Pancreas (tissue), 10 donors: ENCODE measurements at places on chromosomes 1 and 21. TPM values are rescaled to one million over a fixed set of nuclear protein-coding genes. Genes with fewer than 3 reads are reported as not detected.

The FAM163A gene
- polyA plus RNA-seq, result 0.28 TPM

GRCh38 chr1:167412920-167413319 lies 105.4 kb downstream of the CD247 start:
- H3K27ac ChIP-seq, result no peak overlapping the region
- no peak for DNase-seq
- H3K4me1 ChIP-seq, result peaks cover 14% of the 10 kb centered on the region
- H3K27me3 ChIP-seq, result no peaks in the 10 kb centered on the region

The BMP8A gene
- polyA plus RNA-seq, result 0.38 TPM

The RPF1 gene
- 10.1 TPM for polyA plus RNA-seq

GRCh38 chr1:205914155-205914507 lies 29.1 kb downstream of the SLC26A9 start:
- no peaks in the 10 kb centered on the region for H3K27me3 ChIP-seq
- H3K4me1 ChIP-seq, result peaks cover 36% of the 10 kb centered on the region
- H3K4me3 ChIP-seq, result no peak overlapping the region
- no peak overlapping the region for H3K27ac ChIP-seq
- no peak for DNase-seq
- H3K36me3 ChIP-seq, result no peaks in the 10 kb centered on the region

DNA sequence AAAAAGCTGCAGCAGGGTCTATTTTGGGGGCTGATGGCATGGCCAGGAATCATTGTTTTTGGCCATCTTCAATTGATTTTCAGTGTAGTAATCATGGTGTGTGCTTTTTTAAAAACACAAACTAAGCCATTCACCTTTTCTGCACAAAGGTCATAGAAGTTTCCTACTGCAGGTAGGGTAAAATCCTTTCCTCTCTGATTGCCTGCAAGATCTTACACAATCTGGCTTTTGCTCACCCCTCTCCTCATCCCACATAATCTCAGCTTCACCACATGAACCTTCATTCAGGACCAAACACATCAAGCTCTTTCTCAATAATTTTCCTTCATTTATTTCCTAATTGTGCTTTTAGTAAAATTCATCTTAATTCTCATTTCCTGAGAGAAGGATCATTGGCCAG lies 38.3 kb upstream of the GBP5 start:
- no peaks in the 10 kb centered on the region for H3K4me1 ChIP-seq
- H3K4me3 ChIP-seq, result no peak overlapping the region
- H3K27ac ChIP-seq, result no peak overlapping the region

GRCh38 chr1:182650678-182651338 lies 33.6 kb downstream of the RGS8 start:
- no peaks in the 10 kb centered on the region for H3K27me3 ChIP-seq
- DNase-seq, result no peak
- no peaks in the 10 kb centered on the region for H3K36me3 ChIP-seq
- H3K4me1 ChIP-seq, result no peaks in the 10 kb centered on the region
- no peak overlapping the region for H3K27ac ChIP-seq

The AHCYL1 gene
- 29.8 TPM for polyA plus RNA-seq

The MAP10 gene
- polyA plus RNA-seq, result 0.99 TPM

The ELAPOR1 gene
- polyA plus RNA-seq, result 82.8 TPM

DNA sequence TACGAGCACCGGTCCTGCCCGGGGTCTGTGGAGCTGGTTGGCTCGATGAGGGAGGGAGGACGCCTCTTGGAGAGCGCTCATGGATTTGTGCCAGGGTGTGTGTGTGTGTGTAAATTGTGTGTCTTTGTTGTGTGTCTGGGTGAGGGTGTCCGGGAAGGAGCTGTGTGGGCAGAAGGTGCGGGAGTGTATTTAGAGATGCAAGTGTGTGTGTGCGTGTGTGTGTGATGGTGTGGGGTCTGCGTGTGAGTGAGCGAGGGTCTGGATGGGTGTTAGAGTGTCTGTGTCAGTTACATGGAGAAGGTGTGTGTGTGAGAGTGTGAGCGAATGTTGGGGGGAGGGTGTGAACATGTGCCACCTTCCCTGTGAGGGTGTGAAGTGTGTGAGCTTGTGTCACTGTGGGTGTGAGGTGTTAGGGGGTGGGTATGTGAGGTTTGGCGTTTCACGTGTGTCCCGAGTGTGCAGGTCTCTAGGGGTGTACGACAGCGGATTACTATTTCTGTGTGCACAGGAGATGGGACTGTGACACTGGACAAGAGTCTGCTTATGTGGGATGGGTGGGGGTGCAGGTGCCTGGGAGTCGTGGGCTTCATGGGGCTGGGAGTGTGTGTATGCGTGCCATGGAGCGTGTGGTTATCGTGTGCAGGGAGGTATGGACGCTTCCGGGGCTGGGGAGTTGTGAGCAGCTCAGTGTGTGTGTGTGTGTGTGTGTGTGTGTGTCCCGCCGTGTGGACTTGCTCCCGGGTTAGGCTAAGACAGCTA lies 880 bp downstream of the IGSF21 start:
- DNase-seq, result no peak
- no peaks in the 10 kb centered on the region for H3K36me3 ChIP-seq
- H3K4me1 ChIP-seq, result peaks cover 7% of the 10 kb centered on the region
- peak overlapping the region; percentile 5 for H3K4me3 ChIP-seq
- no peak overlapping the region for H3K27ac ChIP-seq

GRCh38 chr1:155882235-155882634 lies 22.9 kb downstream of the SYT11 start:
- no peak overlapping the region for H3K4me3 ChIP-seq
- H3K36me3 ChIP-seq, result no peaks in the 10 kb centered on the region
- DNase-seq, result no peak
- no peaks in the 10 kb centered on the region for H3K4me1 ChIP-seq

DNA sequence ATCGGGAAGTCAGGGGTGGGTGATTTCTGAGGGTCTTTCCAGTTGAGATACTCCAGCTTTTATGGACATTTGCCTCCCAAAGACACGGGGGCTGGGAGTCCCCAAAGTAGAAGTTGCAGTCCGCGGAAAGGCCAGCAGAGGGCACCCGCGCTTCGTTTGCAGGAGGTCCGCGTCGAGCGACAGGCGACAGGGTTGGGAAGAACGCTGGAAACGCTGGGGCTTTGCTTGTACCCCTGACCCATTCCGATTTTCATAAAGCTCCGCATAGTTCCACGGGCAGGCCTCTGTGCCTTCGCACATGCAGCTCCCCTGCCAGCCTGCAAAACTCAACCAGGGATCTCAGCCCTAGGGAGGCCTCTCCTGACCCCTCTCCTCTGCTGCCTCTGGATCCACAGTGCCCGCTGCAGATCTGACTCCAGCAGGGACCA lies 44.2 kb upstream of the LAPTM5 start:
- peak; percentile 84 for DNase-seq
- no peak overlapping the region for H3K4me3 ChIP-seq
- no peak overlapping the region for H3K27ac ChIP-seq
- H3K36me3 ChIP-seq, result no peaks in the 10 kb centered on the region
- no peaks in the 10 kb centered on the region for H3K4me1 ChIP-seq
